ENCODE measurements at places on chromosomes 2 and 18.
A peak's percentile ranks its signal among the peaks of the same experiment; 100 is the strongest.

- no peak for DNase-seq
Measured at GRCh38 chr2:77664491-77664890, 142.3 kb upstream of the LRRTM4 start.

GRCh38 chr2:241459520-241459919, 48.9 kb downstream of the STK25 start:
- no peak for DNase-seq

GRCh38 chr2:98465456-98466226, 21.0 kb downstream of the INPP4A start:
- DNase-seq, result peak; percentile 18

DNA sequence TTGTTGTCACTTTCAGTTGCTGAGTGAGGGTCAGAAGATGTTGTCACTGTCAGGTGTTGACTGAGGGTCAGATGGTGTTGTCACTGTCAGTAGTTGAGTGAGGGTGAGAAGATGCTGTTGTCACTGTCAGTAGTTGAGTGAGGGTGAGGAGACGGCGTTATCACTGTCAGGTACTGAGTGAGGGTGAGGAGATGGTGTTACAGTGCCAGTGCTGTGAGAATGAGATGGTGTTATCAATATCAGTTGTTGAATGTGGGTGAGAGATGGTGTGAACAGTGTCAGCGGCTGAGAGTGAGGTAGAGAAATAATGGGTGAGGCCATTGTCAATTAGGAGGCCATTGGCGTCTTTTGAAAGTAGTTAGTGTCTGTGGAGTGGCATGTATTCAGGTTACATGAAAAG, 1.6 kb upstream of the ATP9B start:
- DNase-seq, result no peak

- DNase-seq, result peak; percentile 83
Measured at GRCh38 chr2:162091325-162092007, 17.5 kb upstream of the DPP4 start.

- no peak for DNase-seq
Measured at GRCh38 chr2:9212010-9212635, 5.5 kb downstream of the ASAP2 start.

DNA sequence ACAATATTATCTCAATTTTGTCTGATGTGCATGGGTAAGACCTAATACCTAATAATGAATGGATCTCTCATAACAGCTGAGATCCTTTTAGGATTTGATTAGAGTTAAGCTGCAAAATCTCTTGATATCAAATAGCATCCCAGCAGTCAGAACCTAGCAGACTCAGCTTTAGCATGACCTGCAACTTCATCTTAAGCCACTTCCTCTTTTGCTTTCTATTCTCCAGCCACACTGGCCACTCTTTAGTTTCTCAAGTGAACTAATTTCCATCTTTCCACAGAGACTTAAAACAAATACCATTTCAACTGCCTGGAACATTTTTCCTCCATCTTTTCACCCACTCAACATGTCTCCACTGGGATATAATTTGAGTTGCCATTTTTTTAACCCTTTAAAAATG, 1251.6 kb upstream of the ZEB2 start:
- DNase-seq, result no peak

- DNase-seq, result no peak
Measured at GRCh38 chr2:161975062-161975812, 98.8 kb downstream of the DPP4 start.

DNA sequence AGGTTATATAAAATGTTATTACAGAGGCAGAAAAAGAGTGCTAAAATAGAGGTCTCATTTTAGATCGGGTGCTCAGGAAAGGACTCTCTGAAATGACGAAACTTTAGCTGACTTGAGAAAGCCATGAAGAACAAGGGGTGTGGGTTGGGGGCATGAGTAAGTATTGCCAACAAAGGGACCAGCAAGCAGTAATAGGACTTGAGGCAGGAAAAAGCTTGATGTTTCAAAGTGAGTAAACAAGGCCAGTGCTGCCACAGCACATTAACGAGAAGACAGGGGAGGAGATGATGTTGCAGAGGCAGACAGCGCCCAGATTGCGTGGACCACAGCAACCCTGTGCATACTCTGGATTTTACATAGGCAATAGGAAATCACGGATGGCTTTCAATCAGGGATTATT, 318.8 kb downstream of the ZEB2 start:
- no peak for DNase-seq

DNA sequence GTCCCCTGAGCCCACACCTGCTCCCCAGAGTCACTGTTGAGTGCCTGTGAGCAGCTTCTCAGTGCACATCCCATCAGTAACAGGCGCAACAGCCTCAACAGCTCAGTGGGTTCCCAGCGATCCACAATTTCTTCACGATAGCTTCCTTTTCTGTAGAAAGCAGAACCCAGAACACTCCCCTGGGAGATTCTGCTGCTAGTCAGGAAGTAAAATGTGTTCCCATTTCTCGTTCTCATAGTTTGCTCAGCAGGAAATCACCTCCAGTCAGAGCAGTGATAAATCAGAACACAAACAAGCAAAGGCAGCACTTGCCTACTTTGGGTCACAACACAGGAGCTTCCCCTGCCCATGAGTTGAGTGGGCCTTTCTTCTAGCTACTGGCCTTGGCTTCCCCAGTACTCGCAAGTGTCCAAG, 48.9 kb upstream of the ATG16L1 start:
- DNase-seq, result no peak
